ENCODE measurements at places on chromosomes 13 and 19.

- no peak overlapping the region for H3K4me3 ChIP-seq
- no peaks in the 10 kb centered on the region for H3K4me1 ChIP-seq
- no peak for DNase-seq
- no peak overlapping the region for H3K27ac ChIP-seq
- H3K36me3 ChIP-seq = no peaks in the 10 kb centered on the region
- no peaks in the 10 kb centered on the region for H3K27me3 ChIP-seq
Observed at GRCh38 chr19:6491802-6492592, 10.1 kb downstream of the TUBB4A start.

DNA sequence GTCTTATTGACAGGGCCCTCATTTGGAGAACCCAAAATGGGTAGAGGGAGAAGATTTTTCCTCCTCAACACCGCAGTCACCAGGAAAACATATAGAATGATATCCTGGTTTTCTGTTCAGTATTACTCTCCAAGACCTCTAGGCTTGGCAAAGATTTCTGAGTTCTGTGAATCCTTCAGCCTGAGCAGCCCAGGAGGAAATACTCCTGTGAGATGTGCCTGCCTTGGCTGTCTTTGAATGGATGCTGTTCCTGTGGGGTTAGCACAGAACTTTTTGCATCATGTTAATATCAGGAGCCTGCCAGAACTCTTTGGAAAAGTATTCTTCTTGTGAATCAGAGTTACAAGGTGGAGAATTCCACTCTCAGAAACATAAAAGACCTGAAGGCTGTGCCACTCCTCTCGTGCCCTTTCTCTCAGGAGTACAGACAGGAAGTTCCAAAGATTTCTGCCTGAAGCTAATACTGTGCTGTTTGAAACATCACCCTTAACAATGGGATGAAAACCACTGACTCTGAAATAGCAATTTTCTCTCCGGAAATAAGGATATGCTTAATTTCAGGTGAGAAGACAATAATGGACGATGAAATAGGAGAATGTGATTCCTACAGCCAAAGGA lies 520.1 kb upstream of the NBEA start:
- H3K4me1 ChIP-seq = no peaks in the 10 kb centered on the region
- H3K27ac ChIP-seq = peak overlapping the region; percentile 37
- no peaks in the 10 kb centered on the region for H3K36me3 ChIP-seq
- no peak overlapping the region for H3K4me3 ChIP-seq

DNA sequence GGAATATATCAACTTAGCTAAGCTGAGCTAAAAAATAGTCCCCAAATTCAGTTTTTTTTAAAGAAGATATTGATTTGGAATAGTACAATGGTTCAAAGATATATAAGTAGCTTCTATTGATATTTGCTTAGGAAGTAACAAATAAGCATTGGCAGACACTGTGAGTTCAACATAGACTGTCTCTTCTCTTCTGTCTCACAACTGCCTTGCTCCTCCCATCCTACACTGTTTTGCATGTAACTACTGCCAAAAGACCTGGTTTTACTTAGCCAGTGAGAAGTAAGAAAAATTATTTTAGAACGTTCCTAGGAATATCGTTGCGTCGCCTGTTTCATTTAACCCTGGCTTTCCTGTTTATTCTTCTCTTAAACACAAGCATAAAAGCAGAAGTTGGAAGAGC lies 859.0 kb upstream of the SPRY2 start:
- no peaks in the 10 kb centered on the region for H3K27me3 ChIP-seq
- no peak for DNase-seq
- no peaks in the 10 kb centered on the region for H3K4me1 ChIP-seq
- no peak overlapping the region for H3K4me3 ChIP-seq

GRCh38 chr13:29679396-29680053 lies 84.0 kb upstream of the SLC7A1 start:
- no peak overlapping the region for H3K27ac ChIP-seq
- H3K4me3 ChIP-seq = no peak overlapping the region
- no peaks in the 10 kb centered on the region for H3K36me3 ChIP-seq
- no peaks in the 10 kb centered on the region for H3K27me3 ChIP-seq

DNA sequence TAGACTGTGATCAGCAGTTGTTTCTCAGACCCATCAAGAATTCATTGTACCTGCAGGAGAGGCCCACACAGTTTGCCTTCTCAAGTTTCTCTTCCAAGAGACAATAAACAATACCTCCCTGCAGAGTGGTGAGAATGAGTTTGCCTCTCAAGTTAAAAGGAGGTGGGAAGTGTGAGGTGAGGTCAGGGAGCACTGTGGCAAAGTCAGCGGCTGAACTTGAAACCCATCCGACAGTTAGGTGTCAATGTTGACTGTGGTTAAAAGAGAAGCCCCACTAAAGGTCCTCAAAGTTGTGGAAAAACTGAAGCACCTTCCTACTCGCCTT lies 72.9 kb upstream of the TSC22D1 start:
- H3K4me1 ChIP-seq = no peaks in the 10 kb centered on the region
- no peak overlapping the region for H3K4me3 ChIP-seq
- no peak overlapping the region for H3K27ac ChIP-seq
- H3K27me3 ChIP-seq = no peaks in the 10 kb centered on the region
- no peaks in the 10 kb centered on the region for H3K36me3 ChIP-seq

DNA sequence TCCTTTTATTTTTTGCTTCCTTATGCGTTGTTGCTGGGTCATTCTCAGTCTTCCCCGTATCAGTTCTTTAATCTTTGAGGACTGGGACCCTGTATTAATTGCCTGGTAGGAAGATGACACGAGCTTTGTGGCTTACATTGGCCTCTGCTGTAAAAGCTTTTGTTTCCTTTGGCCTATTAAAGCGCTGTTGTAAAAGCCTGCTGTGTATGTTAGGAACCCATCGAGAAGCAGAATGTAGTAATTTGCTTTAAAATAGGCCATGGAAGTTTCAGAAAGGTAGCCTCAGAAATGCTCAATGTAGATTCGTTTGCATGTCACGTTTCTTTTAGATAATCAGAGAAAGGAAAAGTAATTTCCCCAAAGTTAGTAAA lies 257.5 kb upstream of the STARD13 start:
- H3K27me3 ChIP-seq = no peaks in the 10 kb centered on the region
- no peak for DNase-seq
- peak overlapping the region; percentile 100 for H3K27ac ChIP-seq

DNA sequence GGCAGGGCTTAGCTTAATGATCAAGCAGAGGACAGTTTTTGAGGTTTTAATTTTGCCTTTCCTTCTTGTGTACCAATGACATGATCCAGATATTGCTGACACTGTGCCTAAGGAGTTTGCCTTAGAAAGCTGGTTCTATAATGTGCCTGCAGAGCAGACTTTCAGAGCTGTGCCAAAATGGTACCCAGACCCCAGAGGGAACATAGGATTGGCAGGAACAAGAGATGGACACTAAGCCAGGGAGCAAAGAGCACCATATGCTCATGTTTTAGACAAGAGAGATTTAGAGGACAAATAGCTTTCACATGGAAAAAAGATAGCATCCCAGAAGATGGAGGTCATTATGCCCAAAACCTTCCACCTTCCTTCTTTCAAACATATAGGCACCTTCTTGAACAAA lies 1241.5 kb upstream of the SPRY2 start:
- H3K4me3 ChIP-seq = no peak overlapping the region
- H3K27me3 ChIP-seq = no peaks in the 10 kb centered on the region
- DNase-seq = no peak
- H3K27ac ChIP-seq = no peak overlapping the region
- H3K36me3 ChIP-seq = no peaks in the 10 kb centered on the region

GRCh38 chr19:16721051-16721450 lies 1.4 kb downstream of the NWD1 start:
- no peaks in the 10 kb centered on the region for H3K36me3 ChIP-seq
- DNase-seq = no peak
- H3K27ac ChIP-seq = no peak overlapping the region
- no peaks in the 10 kb centered on the region for H3K27me3 ChIP-seq

GRCh38 chr19:19347401-19348110 lies 26.9 kb downstream of the MAU2 start:
- H3K27ac ChIP-seq = no peak overlapping the region
- no peak overlapping the region for H3K4me3 ChIP-seq
- peaks cover 76% of the 10 kb centered on the region for H3K36me3 ChIP-seq
- no peak for DNase-seq

Measured in trophoblast cell (in vitro differentiated cells and primary cell).